Fibroblast of skin of right biceps (primary cell): ENCODE measurements at places on chromosomes 7 and 10.

DNA sequence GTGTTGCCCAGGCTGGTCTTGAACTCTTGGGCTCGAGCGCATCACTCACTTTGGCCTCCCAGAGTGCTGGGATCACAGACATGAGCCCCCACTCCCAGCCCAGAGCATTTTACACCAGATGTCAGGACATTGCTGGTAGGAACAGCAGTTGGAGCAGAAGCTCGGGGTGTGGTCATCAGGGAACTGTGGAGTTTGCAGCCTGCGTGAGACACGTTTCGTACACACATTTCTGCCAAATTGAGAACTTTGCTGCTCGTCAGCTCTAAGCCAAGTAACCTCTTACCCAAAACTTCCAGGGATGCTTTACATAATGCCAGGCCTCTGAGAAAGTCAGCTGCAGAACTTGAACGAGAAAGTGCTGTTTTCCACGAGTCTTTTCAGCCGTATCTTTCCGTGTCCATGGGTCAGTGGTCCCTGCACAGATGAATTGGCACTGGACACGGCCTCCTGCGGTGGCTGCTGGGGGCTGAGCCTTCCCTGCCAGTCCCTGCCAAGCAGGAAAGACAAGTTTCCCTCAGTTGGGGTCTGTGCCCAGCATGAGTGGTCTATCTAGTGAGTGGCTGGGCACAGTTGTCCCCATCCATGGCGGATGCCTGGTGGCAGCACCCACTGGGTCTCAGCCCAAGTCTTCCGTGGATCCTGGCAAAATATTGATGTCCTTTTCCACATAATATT is 54.4 kb downstream of the DNAJB6 start:
- DNase-seq, result no peak

GRCh38 chr7:102942181-102942866 is 29.5 kb downstream of the LRRC17 start:
- no peak for DNase-seq

DNA sequence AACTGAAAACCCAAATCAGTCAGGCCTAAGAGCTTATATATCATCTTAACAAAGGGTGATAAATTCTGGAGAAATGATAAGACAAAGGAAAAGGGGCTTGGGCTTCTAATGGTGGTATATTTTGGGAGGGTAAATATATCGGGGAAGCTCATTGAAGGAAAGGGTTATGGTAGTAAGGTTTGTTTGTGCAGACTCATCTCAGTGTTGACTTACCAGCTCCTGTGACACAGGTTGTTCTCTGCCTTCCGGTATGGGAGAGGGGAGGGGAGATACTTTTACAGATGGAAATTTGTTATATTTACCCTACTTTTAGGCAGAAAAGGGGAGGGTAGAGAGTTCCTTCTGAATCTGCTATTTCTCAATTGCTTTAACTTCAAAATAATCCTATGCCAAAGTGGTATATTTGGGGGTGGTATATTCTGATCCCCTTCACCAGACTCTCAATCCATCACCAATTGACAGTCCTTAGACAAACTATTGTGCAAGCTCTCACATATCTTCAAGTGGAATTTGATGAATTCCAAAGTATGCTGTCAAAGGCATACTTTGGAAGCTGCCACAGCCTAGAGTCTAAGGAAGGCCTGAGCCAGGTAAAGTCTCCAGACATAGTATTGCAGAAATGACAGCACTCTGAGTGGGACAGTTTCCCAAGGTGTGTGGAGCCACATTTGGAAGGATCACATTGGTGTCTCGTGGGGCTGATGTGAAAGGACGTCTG is 13.3 kb upstream of the PAPSS2 start:
- DNase-seq, result no peak

DNA sequence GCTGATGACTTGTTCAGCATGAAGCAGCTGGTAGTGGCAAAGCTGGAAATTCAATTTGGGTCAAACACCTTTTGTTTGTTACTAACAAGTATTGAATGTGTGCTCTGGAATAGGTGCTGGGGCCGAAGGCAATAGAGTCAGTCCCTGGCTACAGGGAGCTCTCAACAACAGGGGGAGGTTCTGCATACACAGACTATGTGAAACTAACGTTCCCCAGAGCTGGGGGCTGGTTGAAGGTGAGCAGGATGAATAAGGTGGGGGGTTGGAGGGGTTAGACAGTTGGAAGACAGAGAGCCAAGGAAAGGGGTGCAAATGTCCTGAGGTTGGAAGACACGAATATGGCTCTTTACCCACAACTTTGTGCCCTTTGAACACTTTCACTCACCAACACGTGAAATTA is 84.1 kb upstream of the PLPP4 start:
- no peak for DNase-seq

DNA sequence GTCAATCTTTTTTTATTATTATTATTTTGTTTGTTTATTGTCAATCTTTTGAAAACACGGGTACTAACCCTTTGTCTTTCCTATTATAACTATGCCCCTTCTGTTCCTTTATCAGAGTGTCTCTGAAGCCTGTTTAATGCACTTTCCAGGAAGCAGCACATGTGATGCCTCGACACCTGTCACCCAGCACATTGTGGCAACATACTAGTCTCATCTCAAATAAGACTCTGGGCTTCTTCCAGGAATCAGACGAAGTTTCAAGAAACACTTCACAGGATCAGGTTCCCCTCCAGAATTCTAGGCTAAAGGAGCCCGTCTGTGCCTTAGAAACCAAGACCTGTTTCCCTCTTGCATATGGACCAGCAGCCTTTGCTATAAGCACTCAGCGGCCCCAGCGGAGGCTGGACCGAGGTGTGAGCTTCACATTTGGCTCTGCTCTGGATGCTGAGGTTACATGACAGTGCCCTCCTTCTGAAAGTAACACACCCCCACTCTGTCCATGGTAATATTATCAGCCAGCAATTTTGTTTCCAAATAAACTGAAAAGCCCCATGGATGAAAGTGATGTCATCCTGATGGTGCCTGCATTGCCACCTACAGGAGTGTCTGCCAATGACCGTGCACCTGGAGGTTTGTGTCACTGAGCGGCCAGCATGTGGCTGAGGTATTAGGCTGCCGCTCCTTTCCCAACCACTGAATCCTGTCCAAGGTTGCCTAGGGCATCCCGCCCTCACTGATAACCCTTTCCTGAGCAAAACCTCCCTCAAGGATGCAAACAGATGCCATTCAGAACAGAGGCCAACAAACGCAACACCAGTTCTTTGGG is 38.1 kb downstream of the MKI67 start:
- DNase-seq, result no peak

DNA sequence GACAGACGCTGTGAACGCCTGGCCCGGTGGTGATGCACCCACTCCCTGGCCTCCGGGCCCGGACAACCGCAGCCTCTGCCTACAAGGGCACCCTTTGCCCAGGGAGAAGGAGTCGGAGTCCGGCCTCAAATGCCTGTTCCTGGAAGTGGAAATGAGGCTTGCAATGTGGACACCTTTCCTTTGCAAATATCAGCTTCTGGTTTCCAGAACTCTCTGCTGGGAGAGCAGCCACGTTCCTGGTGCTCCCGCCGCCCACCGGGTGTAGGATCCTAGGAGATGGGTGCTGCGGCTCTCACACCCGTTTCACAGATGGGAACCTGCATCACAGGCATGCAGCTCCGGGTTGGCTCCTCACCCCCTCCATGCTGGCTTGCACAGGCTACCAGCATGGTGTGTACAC is 2.9 kb downstream of the FOXL3 start:
- no peak for DNase-seq

DNA sequence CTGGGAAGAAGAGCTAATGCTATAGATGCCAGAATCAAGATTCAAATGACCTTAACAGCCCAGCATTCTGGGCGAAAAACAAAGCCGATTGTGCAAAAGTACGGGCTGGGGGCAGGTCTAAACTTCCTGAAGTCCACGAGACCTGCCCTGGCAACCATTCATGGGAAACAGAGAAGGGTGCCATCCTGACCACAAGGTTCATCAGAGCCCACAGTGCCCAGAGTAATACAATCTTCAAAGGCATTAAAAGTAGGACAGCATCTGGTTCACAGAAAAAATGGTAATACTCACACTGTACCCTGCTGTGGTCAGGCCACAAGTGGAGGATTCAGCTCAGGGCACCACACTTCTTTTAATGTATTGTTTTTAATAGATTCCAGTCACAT is 36.1 kb downstream of the SORBS1 start:
- DNase-seq, result no peak

- DNase-seq, result peak; percentile 2
Measured at GRCh38 chr7:38052786-38053185, 125.3 kb upstream of the STARD3NL start.

DNA sequence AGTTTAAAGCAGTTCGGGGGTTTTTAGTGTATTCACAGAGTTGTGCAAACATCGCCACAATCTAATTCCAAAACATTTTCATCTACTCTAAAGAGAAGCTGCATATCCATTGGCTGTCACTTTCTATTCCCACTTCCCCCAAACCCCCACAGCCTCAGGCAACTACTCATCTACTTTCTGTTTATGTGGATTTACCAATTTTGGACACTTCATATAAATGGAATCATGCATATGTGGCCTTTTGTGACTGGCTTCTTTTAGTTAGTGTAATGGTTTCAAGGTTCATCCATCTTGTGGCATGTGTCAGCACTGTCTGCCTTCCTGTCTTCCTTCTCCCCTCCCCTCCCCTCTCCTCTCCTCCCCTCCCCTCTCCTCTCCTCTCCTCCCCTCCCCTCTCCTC is 78.5 kb upstream of the FZD1 start:
- peak; percentile 76 for DNase-seq

DNA sequence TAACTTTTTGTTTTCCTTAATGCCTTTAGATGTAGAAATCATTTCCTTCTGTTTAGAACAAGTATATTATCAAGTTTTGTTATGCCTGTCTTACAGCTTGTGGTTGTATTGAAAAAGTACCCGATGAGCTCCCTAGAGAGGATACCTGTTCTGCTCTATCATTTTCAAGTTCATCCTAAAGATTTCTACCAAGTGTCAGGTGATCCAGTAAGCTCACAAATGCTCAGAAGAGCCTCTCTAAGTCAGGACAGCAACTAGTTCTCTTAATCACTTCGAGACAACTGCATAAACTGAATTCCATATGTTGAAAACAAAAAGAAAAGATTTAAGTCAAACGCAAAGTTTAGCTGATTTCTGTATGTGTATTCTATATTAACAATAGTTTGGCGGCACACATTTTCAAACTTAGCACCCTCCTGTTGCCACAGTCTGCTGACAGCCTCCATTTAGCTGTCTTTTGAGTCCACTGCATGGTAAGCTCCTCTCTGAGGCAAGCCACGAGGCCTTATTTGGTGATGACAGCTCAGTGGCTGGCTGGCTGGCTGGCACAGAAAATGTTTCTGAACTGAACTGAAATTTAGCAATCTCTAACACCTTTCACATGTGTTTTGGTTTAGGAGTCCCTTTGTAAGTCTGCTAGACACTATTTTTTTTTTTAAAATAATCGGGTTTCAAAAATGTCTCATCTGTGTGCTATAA is 59.4 kb downstream of the SEMA3C start:
- DNase-seq, result peak; percentile 45

DNA sequence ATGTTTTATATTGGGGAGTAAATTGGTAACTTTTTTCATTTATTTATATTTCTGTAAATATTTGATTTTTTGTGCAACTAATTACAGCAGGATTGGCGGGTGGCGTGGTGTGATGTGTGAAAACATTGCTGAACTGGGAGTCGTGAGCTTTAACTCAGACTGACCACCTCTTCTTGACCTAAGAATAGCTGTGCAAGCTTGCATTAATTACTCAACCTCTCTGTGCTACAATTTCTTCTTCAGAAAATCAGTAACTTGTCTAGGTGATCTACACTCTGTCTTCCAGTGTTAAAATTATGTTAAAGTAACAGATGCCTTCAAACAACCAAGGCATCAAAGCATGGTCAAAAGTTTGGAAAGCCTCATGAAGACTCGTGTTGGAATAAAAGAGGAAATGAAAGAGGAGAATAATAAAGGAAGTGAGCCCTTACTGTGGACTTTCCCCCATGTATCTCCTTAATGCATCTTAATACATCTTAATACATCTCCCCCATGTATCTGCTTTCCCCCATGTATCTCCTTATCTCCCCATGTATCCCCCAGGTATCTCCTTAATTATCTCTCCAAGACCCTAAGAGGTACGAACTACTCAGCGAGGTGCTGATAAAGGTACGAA is 71.2 kb downstream of the SVIL start:
- no peak for DNase-seq

DNA sequence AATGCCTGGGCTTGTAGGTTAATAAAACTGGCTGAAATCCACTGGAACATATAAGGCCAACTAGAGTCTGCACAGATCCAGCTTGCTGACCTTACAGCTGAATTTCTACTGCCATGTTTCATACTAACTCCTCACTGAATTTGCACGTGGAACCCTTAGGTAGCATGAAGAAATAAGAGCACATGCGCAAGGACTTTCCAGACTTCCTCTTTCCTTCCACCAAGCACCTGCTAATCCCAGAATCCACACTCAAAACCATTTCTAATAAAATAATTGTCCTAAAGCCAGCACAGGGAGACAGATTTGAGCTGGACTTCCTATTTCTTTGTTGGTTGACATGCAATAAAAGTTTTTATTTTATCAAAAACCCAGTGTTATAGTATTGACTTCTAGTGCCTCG is 46.8 kb downstream of the NPVF start:
- DNase-seq, result no peak

DNA sequence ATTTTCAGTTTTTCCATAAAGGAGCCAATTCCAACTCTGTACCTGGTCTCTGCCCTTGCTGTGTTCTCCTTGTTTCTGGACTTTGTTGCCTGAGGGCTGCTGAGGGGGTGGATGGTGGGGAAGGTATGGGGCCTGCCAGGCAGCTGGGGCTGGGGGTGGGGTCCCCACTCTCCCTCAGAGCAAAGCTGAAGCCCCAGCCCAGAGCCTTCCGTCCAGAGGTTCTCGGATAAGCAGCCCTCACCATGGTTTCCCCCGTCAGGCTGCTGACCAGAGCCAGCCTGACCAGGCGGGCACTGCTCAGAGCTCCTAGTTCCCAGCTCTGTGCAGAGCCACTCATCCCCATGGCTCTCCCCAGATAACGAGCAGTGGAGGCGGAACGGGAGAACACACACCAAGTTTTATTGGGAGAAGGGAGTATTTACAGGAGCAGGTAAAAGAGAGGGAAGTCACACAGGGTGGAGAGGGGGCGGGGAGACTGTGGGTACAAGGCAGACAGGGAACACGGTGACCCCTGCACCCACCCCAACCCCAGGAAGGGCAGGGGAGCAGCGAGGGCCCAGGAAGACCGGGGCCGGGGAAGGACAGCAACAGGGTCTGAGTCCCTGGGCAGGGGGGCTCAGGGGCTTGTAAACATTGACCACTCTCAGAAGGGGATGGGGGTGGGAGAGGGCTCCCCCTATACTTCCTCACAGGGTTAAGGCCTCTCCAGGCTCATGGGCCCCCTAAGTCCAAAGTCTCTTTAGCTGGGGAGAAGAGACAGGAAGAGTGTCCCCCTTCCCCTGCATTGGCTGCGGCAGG is 5.8 kb downstream of the GNB2 start:
- no peak for DNase-seq

- DNase-seq, result peak; percentile 49
Measured at GRCh38 chr7:107560898-107561516, 2.7 kb downstream of the COG5 start.

- DNase-seq, result peak; percentile 7
Measured at GRCh38 chr10:113278664-113279063, 274.2 kb upstream of the HABP2 start.

- peak; percentile 69 for DNase-seq
Measured at GRCh38 chr7:127879436-127879835, 151.8 kb downstream of the LRRC4 start.

GRCh38 chr10:17212802-17213221 is 11.3 kb upstream of the TRDMT1 start:
- no peak for DNase-seq
